Activated CD4-positive, alpha-beta memory T cell treated with anti-CD3 and anti-CD28 coated beads, Interleukin-2, amount 10 ng/mL, durations not matched to agents 7 days and 5 days (primary cell): ENCODE measurements at places on chromosomes 4 and X. TPM values are rescaled to one million over a fixed set of nuclear protein-coding genes. Genes with fewer than 3 reads are reported as not detected.

Gene TCEAL6
- not detected for total RNA-seq

Gene NPY5R
- not detected for total RNA-seq

GRCh38 chr4:139975830-139976272, 178.1 kb downstream of the MAML3 start:
- no peak for DNase-seq
- H3K4me1 ChIP-seq = peaks cover 53% of the 10 kb centered on the region
- H3K36me3 ChIP-seq = peaks cover 3% of the 10 kb centered on the region
- no peaks in the 10 kb centered on the region for H3K27me3 ChIP-seq
- H3K4me3 ChIP-seq = no peak overlapping the region

GRCh38 chr4:27638163-27638915, 777.7 kb downstream of the STIM2 start:
- no peaks in the 10 kb centered on the region for H3K27me3 ChIP-seq
- DNase-seq = no peak
- H3K4me1 ChIP-seq = no peaks in the 10 kb centered on the region
- H3K27ac ChIP-seq = no peak overlapping the region
- no peak overlapping the region for H3K4me3 ChIP-seq

Gene VSIG1
- total RNA-seq = 5.0 TPM

DNA sequence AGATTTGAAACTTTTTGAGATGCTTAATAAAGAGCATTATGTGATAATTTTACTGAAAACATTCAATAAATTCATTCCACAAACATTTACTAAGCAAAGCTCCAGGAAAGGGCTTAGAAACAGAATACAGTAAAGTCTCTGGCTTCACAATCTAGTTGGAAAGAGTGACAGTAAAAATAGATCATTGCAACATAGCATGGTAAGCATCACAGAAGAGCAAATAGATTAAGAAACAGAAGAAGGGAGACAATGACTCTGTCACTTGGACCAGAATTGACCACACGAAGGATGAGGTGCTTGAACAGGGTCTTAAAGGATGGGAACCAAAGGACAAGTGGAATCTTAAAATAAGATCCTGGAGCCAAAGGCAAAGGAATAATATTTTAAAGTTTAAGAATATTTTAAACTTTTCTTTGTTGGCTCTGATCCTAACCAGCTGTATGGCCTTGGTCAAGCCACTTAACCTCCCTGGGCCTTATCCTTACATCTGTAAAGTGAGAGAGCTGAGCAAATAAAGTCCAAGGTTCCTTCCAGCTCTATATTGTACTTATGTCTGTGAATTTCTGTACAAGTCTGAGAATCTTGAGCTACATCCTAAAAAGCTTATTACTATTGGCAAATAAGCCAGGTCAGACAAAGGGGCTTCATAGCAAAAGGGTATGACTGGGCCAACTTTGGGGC, 33.9 kb downstream of the SEC24D start:
- peaks cover 46% of the 10 kb centered on the region for H3K36me3 ChIP-seq
- no peak overlapping the region for H3K4me3 ChIP-seq
- no peak overlapping the region for H3K27ac ChIP-seq
- no peaks in the 10 kb centered on the region for H3K27me3 ChIP-seq

Gene TSPYL2
- total RNA-seq = 30.2 TPM

- H3K4me3 ChIP-seq = no peak overlapping the region
- peaks cover 7% of the 10 kb centered on the region for H3K27me3 ChIP-seq
- H3K27ac ChIP-seq = no peak overlapping the region
- H3K4me1 ChIP-seq = peaks cover 15% of the 10 kb centered on the region
- DNase-seq = no peak
Observed at GRCh38 chr4:118589471-118590055, 95.6 kb upstream of the METTL14 start.

GRCh38 chrX:150849486-150849885, 49.0 kb downstream of the CD99L2 start:
- DNase-seq = no peak
- H3K27me3 ChIP-seq = no peaks in the 10 kb centered on the region
- H3K27ac ChIP-seq = no peak overlapping the region
- peaks cover 12% of the 10 kb centered on the region for H3K4me1 ChIP-seq
- H3K4me3 ChIP-seq = no peak overlapping the region

Gene TMEM156
- 27.6 TPM for total RNA-seq

DNA sequence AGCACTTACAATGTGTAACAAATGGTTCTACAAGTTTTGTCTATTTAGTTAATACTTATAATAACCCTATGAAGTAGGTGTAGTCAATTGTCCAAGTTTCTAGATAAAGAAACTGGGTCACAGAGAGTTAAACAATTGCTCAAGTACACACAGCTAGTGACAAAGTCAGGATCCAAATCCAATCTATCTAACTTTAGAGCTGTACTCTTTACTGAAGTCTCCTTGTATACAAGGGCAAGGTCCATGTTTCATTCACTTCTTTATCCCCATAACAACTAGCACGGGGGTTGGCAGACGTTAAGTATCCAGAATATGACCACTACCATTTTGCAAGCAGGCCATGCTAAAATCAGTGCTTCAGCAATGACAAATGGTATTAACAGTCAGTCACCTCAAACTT, 141.0 kb downstream of the CHM start:
- peaks cover 5% of the 10 kb centered on the region for H3K36me3 ChIP-seq
- DNase-seq = no peak
- H3K27ac ChIP-seq = no peak overlapping the region
- no peaks in the 10 kb centered on the region for H3K27me3 ChIP-seq
- H3K4me3 ChIP-seq = no peak overlapping the region
- H3K4me1 ChIP-seq = no peaks in the 10 kb centered on the region

- peak overlapping the region; percentile 99 for H3K4me3 ChIP-seq
- peaks cover 32% of the 10 kb centered on the region for H3K4me1 ChIP-seq
- no peaks in the 10 kb centered on the region for H3K27me3 ChIP-seq
- DNase-seq = no peak
Observed at GRCh38 chr4:105147016-105147552, 408 bp downstream of the TET2 start.

DNA sequence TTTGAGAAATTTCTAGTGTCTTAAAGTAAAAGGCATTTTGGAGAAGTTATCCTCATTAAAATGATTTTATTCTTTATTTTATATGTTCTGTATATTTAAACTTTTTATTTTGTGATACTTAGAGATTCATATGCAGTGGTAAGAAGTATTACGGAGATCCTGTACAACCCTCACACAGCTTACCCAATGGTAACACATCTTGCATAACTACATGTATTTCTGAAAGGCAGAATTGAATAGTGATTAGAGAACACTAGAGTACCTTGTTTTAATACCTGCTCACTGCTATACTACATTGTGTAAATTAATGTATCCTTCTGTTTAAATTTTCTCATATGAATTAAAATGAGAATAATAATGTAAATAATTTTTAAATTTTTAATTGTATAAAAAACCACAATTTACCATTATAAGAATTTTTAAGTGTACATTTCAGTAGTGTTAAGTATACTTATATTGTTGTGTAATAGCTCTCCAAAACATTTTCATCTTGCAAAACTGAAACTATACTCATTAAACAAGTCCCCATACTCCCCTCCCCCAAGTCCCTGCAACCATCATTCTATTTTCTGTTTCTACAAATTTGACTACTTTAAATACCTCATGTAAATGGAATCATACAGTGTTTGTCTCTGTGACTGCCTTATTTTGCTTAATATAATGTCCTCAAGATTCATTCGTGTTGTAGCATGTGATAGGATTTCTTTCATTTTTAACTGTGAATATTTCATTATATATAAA, 45.4 kb downstream of the INTS12 start:
- peaks cover 9% of the 10 kb centered on the region for H3K27me3 ChIP-seq
- no peaks in the 10 kb centered on the region for H3K4me1 ChIP-seq
- no peak overlapping the region for H3K4me3 ChIP-seq
- H3K27ac ChIP-seq = no peak overlapping the region
- DNase-seq = no peak
- no peaks in the 10 kb centered on the region for H3K36me3 ChIP-seq
